ENCODE measurements at places on chromosomes 3 and 15.

DNA sequence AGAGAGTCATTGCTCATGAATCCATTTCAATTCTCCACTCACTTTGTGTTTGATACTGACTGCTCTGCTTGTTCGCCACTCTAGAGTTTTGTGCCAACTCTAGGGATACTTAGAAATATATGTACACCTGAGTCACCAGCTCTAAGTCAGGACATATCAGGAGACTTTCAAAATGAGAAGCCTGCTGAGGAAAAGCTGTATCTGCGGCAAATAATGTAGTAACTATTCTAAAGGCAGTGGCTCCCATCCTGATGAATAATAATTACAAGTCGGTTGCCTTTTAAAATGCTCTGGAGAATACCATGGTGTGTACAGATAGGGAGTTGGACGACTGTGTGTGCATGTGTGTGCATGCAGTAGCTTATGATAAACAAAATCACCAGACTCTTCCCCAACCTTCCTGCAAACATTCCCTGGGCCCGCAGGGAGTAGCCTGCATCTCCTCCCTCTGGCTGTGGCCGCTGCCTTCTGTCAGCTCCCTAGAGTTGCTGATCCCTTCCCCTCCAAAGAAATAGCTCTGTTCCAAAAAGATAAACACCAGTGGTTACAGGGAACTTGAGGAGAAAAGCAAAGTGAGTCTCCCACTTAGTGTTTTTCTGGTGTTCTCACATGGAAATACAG lies 346.3 kb upstream of the UMPS start:
- DNase-seq: no peak

- no peak for DNase-seq
These were observed 406.9 kb upstream of the ADAMTS9 start for GRCh38 chr3:65094723-65095122.

- no peak for DNase-seq
These were observed 257.4 kb upstream of the ADAMTS9 start for GRCh38 chr3:64945171-64945729.

GRCh38 chr3:27022096-27022761 lies 347.0 kb downstream of the NEK10 start:
- no peak for DNase-seq

DNA sequence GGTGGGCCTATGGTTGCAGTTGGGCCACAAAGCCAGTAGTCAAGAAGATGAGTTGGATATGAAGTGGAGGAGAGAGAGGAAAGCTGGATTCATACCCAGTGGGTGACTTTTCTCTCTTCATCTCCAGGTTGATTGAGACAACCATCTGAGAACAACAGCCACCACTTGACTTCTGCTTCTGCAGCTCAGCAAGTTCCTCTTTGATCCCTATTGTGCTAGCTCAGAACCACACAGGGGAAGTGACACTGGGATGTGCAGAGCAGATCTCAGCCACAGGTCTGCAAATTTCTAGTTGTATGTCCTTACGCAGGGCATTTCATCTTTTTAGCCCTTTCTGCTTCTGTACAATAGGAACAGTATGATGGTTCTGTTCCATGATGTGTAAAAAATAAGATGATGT lies 459.2 kb upstream of the ARRDC4 start:
- no peak for DNase-seq

DNA sequence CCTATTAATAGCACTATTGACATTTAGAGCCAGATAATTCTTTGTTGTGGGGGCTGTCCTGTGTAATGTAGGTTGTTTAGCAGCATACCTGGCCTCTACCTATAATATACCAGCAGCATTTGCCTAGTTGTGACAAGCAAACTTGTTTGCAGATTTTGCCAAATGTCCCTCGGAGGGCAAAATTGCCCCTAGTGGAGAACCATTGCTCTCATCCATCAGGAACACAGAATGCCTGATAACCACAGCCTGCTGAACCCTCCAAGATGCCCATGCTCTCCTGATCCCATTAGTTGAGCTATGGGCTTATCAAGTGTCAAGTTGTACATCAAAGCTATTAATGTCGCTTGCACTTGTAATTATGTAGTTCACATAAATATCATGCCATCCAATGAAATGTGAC lies 15.0 kb upstream of the KBTBD8 start:
- DNase-seq: no peak

DNA sequence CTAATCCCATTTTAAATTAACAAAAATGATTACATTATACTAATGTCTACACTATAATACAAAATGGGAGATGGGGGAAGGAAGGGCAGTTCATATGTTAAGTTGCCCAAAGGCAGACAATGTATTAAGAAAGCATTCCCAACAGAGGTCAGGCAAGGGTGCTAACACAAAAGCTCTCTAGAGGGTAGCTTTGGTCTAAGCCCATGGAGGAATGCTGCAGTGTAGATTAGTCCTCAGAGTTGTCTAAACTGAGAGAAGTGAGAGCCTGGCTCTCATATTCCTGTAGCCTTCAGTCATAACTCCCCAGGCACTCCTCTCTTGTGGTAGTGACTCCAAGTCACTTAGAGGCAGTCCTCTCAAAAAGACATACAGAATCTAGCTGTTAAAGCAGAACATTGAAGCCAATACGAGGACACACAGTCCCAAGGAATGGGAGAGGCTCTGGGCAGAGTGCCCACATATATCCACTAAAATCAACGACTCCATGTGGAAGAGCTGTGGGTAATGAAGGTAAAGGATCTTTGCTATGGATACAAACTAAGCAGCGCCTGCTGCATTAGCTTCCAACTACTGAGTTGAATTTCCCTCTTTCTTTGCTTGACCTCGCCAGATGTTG lies 14.5 kb downstream of the NEK10 start:
- no peak for DNase-seq

- no peak for DNase-seq
These were observed at the start of gene CCDC33 for GRCh38 chr15:74235962-74236361. Gene CCDC33 (plus strand): TSS chr15:74236326. CDS start chr15:74236720, 394 bp downstream.

- DNase-seq: no peak
These were observed 29.3 kb downstream of the BTD start for GRCh38 chr3:15630646-15631350.

All from stimulated activated CD8-positive, alpha-beta memory T cell treated with anti-CD3 and anti-CD28 coated beads, Interleukin-15, amount 100 ng/mL, for 4 hours (primary cell).